Vagina (tissue), 2 donors: ENCODE measurements at places on chromosomes 12 and 14.
A peak's percentile ranks its signal among the peaks of the same experiment; 100 is the strongest.

- no peak overlapping the region for H3K27ac ChIP-seq
- no peaks in the 10 kb centered on the region for H3K4me1 ChIP-seq
- no peaks in the 10 kb centered on the region for H3K36me3 ChIP-seq
- H3K27me3 ChIP-seq: no peaks in the 10 kb centered on the region
Observed at GRCh38 chr12:82027612-82028011, 268.5 kb upstream of the PPFIA2 start.

GRCh38 chr12:68614105-68614679, 3.5 kb downstream of the RAP1B start:
- peak overlapping the region; percentile 93 for H3K4me3 ChIP-seq
- H3K36me3 ChIP-seq: no peaks in the 10 kb centered on the region
- peak overlapping the region; percentile 99 for H3K27ac ChIP-seq
- peaks cover 81% of the 10 kb centered on the region for H3K4me1 ChIP-seq

DNA sequence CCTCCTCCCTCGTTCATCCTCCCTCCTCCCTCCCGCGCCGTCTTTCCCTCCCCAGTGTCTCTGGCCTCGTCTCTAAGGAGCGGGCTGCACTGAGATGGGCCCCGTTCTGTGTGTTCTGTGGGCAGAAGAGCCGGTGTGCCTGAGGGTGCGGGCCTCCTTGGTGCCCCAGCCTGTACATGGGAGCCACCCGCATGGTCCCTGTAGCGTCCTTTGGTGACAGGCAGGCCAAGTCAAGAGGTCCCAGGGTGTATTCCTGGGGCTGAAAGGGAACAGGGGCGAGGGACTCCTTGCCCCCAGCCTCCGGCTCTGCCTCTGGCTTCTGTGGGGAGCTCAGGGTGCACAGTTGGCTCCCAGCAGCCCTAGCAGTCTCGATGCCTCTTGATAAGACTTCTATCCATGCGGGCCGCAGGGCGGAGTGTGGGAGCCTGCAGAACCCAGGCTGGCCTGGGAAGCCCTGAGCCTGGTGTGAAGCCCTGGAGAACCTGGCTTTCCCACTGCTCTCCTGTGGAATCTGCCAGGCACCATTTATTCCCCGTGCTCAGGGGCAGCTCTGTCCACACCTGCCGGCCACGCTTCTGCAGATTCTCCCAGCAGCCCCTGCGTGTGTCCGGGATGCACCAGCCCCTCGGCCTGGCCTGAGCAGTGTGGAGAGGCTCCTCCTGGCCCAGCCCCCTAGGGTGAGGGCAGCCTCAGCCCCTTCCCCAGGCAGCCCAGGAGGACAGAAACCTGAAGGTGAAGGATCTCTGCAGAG, 181.3 kb downstream of the KIF26A start:
- H3K4me3 ChIP-seq: no peak overlapping the region
- H3K36me3 ChIP-seq: no peaks in the 10 kb centered on the region
- no peaks in the 10 kb centered on the region for H3K4me1 ChIP-seq
- no peak for DNase-seq
- H3K27ac ChIP-seq: no peak overlapping the region

DNA sequence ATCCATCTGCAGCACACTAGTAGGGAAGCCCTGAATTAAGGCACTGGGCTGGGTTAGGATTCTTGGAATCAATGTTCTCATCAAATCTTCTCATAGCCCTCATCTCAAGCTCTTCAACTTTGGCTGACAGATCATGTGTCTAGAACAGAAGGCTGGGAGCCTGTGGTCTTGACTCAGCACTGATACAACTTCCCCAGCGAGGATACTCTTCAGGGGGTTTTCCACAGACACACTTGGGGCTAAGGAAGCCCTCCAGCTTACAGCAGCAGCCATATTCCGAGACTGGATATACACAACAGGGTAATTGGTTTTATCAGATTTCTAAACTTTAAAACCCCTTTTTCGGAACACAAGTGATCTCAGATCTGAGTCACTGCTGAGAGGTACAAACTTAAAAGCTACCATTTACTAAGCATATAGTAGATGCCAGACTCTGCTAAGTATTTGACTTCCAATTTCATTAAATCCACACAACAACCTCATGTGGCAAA, 3.5 kb downstream of the FMNL3 start:
- H3K27ac ChIP-seq: no peak overlapping the region
- H3K4me3 ChIP-seq: no peak overlapping the region
- H3K27me3 ChIP-seq: no peaks in the 10 kb centered on the region
- peaks cover 31% of the 10 kb centered on the region for H3K4me1 ChIP-seq

DNA sequence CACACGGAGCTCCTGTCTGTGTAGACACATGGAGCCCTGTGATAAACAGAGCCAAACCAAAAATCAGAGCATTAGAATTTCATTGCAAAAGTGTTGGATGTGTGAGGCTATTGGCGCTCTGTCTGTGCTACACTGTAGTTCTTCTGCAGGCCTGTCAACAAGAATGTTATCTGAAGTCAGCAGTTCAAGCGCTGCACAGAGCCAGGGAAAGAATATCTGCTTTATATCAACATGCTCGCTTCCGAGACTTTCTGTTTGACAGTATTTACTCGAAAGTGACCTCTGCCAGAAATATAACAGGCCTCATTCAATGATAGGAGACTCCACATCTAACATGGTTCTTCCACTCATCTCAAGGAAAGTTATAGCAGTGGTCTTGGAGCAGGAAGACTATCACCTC, 118.3 kb downstream of the CCER1 start:
- no peaks in the 10 kb centered on the region for H3K4me1 ChIP-seq
- no peak overlapping the region for H3K27ac ChIP-seq
- H3K27me3 ChIP-seq: no peaks in the 10 kb centered on the region
- DNase-seq: no peak

DNA sequence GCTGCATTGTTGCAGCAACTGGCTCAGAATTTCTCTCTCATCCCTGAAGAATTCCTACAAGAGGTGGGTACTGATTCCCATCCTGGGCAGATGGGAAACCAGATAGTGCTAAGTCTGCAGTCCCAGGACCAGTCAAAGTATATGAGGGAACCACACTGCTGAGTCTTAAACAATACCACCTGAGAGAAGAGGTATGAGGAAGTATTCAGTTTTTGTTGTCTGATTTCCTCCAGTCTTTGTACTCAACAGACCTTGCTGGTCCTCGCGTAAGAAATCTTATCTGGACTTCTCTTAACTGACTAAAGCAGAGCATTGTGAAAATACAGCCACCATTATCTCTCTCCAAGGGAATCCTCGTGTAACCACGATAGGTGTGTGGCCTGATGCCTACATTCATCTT, 3.6 kb upstream of the EDDM3A start:
- H3K27me3 ChIP-seq: no peaks in the 10 kb centered on the region
- DNase-seq: no peak
- H3K27ac ChIP-seq: no peak overlapping the region
- no peak overlapping the region for H3K4me3 ChIP-seq

- no peaks in the 10 kb centered on the region for H3K36me3 ChIP-seq
- no peak overlapping the region for H3K27ac ChIP-seq
- no peak overlapping the region for H3K4me3 ChIP-seq
- DNase-seq: no peak
Observed at GRCh38 chr14:27181333-27181732, 583.5 kb upstream of the NOVA1 start.

GRCh38 chr14:75022655-75023054, 19.9 kb downstream of the EIF2B2 start:
- H3K36me3 ChIP-seq: no peaks in the 10 kb centered on the region
- no peaks in the 10 kb centered on the region for H3K4me1 ChIP-seq
- H3K27me3 ChIP-seq: no peaks in the 10 kb centered on the region
- H3K27ac ChIP-seq: no peak overlapping the region
- no peak for DNase-seq
- no peak overlapping the region for H3K4me3 ChIP-seq

DNA sequence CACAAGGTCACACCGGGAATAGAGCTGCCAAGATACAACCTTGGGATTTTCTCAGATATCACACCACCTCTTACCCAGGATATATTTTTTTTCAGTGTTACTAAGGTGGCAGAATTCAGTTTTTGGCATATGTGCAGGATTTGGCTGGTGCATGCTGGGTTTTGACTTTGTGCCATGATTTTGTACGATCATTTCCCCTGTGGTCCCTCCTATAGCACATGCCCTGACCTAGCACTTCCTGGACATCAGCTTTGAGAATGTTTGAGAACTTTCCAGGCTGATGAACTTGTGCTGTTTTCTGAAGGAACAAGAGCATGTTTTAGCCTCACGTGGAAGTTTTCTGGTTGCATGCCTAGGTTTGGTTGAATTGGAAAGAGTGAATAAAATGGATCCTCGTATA, 11.0 kb upstream of the TBPL2 start:
- DNase-seq: no peak
- H3K4me1 ChIP-seq: peaks cover 39% of the 10 kb centered on the region
- no peaks in the 10 kb centered on the region for H3K36me3 ChIP-seq
- no peak overlapping the region for H3K4me3 ChIP-seq
- no peaks in the 10 kb centered on the region for H3K27me3 ChIP-seq
